Stimulated activated CD4-positive, alpha-beta T cell treated with anti-CD3 and anti-CD28 coated beads, Interleukin-4, amount 100 ng/mL, for 1 hour (primary cell): ENCODE measurements at places on chromosomes 11 and 22.
A peak's percentile ranks its signal among the peaks of the same experiment; 100 is the strongest.

- DNase-seq = no peak
Observed at GRCh38 chr22:37790234-37790633, 17.5 kb upstream of the GCAT start.

DNA sequence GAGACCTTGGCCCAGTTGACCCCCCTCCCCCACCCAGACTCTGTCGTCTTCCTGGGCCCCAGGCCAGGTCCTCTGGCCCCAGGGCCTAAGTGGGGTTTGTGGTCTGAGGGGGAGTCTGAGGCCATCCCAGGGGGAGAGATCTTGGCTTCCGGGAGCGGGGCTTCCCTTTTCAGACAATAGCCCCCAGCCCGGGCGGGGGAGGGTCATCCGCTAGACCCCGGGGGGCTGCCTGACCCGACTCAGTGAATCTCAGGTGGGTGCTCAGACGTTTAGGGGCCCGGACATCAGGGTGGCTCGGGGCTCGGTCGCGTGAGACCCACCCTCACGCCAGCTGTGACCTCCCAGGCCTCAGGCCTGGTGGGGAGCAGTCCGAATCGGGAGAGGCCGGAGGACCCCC is 609 bp downstream of the MAPK11 start:
- no peak for DNase-seq

DNA sequence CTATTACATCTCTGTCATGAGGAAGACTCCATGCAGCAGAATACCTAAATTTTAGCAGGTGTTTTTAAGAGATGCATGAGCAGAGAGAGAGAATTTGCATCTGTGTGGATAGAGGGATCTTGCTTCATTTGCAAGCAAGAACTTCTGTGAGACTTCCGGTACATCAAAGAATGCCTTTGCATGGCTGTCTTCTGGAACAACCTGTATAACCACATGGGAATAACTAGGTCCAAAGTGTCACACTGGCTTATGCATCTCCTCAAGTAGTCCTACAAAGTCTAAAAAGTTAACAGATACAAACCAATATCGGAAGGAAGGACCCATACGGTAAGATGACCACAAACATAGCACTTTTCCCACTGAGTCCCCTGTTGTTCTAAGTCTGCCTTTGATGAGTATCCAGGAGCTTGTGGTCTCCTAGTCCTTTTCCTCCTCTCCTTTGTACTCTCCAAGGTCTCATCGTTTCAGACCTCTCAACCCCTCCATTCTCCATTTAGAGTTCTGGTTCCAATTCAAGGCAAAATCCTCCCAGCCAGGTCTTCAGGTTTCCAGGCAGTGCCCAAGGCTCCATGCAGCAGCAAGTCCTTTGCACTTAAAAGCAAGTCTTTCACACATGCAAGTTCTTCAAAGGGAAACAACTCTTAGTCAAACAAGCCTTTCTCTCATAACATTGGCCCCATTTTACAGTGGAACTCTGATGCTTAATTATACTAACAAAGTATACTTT is 581.7 kb upstream of the ARHGAP42 start:
- no peak for DNase-seq

DNA sequence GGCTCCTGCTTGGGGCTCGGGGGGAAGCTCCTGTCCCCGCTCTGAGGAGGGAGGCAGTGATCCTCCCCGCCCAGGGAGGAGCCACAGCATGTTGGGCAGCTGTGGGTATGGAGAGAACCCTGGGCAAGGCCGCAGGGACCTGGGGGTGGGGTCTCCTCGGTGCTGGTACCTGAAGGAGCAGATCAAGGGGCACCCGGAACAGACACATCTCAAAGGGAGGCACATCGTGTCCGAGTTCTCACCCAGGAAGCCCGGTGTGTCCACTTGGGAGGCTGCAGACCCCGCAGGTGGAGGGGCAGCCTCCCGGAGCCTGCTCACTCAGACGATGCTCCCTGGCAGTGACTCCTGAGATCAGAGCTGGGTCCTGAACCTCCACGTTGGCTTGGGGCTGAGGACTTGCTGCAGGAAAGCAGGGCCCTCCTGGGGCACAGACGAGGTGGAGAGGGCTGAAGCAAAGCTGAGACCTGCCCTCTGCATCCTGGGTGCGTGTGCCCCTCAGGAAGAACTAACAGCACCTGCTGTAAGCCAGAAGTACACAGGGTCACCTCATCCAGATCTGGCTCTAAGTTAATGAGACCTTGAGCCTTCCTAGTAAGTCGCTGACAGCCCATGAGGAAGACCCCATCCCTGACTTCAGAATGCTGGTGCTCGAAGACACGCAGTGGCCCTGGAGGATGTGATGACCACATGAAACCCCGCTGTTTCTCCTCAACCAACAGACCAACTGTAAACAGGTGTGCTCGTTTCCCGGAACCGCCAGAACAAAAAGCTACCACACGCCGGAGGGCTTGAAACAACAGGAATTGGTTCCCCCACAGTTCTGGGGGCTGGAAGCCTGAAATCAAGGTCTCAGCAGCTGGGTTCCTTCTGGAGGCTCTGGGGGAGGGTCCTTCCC is 5.9 kb upstream of the OSBPL5 start:
- no peak for DNase-seq

GRCh38 chr11:3195251-3196160 is 23.1 kb downstream of the MRGPRG start:
- DNase-seq = no peak

DNA sequence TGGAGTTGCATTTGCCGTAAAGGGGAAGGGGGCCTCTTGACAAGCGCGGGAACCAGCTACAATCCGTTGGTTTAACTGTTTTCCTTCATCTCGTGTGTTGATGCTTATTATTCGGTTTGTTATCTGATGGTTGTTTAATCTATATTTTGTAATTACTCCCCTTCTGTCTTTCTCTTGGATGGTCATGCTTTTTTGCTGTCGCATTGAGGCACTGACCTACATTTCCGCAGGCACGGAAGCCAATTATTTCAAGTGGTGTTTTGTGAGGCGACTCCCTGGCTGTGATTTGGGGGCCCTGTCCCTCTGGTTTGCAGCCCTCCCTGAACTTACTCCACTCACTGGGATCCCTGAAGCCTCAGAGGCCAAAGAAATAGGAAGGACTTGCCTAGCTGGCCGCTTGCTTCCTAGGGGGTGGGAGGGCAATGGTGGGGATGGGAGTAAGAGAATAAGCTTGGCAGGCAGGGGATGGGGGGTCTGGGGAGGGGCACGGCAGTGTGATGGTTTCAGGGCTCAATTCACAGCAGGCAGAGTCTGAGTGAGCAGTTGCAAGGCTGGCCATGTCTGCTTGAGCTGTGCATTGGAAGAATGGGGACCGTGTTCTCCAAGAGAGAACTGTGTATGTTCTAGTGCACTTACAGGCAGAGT is 165.8 kb upstream of the B3GAT1 start:
- DNase-seq = no peak

- DNase-seq = peak; percentile 19
Observed at GRCh38 chr11:6655790-6656583, at the start of gene DCHS1. TSS of gene DCHS1 (minus strand) at chr11:6655809. CDS start at chr11:6641613, 14,196 bp downstream.

DNA sequence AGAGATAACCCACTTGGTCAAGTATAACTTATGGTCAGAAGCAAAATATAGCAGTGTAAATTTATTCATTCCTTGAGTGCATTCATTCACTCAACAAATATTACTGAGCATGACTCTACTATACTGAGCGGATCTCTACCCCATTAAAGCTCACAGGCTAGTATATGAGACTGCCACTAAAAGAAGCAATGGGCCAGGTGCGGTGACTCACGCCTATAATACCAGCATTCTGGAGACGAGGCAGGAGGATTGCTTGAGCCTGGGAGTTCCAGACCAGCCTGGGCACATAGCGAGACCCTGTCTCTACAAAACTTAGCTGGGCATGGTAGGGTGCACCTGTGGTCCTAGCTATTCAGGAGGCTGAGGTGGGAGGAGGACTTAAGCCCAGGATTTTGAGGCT is 197.6 kb upstream of the BLID start:
- no peak for DNase-seq

- no peak for DNase-seq
Observed at GRCh38 chr11:83611031-83611430, 324.9 kb upstream of the CCDC90B start.

- no peak for DNase-seq
Observed at GRCh38 chr11:114929351-114930000, 251.1 kb downstream of the NXPE2 start.

DNA sequence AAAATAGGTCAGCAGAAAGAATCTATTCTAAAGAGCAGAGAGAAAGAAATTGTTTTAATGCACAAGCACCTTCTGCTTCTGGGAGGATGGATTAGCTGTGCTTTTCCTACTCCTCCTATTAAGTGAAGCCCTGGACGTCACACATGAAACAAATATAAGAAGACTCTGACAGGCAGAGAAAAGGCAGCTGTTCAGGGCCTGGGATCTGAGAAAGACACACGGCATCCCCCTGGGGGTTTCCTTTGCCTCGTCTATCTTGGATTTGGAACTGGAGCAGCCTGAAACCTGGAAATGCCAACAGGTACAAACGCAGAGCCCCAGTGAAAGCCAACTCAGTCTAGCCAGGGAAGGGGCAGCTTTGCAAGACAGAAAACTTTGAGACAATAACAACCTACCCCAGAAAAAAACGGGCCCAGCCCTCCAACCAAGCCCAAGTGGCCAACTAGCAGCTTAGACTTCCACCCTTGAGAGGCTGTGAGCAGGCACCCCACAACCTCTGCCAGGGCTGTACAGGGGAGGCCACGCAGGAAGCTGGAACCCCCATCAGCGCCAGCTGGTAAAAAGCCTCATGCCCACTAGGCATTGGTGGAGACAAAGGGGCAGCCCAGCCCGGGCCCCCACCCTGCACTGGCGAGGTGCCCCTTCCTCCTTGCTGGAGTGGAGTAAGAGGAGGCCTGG is 7.3 kb downstream of the CERK start:
- DNase-seq = no peak

GRCh38 chr11:15688351-15688792 is 573.6 kb downstream of the INSC start:
- no peak for DNase-seq

DNA sequence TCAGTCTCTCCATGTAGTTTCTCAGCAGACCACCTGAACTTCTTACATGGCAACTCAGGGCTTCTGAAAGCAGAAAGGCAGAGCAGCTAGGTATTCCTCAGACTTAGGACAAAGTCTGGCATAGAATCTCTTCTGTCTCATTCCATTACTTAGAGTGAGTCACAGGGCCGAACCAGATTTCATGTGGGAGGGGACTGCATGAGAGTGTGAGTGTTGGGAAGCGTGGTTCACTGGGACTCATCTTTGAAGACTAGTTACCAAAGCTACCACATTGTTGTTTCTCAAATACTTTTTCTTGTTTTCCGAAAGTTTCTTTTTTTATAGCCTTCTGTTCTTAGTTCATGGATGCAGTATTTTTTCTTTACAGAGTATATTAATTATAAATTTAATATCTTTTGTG is 36.1 kb upstream of the SCN3B start:
- no peak for DNase-seq

DNA sequence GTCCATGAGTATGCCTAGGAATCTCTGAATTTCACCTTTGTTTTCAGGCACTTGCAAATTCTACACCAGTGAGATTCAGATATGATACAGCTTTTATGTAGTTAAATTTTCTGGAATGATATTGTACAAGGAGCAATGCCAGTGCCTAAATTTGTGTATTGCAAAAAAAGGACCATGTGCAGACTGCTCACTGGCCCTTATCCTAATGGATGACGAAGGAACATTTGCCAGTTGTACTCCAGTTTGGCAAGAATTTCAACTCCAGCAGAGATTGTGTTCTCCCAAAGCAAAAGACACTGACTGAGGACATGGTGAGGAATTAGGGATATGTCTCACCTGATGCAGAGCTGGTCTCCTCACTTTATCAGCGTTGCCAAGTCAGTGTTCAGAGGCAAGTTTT is 8.6 kb downstream of the NAT10 start:
- no peak for DNase-seq

- no peak for DNase-seq
Observed at GRCh38 chr11:13429836-13430235, 33.2 kb downstream of the BTBD10 start.

DNA sequence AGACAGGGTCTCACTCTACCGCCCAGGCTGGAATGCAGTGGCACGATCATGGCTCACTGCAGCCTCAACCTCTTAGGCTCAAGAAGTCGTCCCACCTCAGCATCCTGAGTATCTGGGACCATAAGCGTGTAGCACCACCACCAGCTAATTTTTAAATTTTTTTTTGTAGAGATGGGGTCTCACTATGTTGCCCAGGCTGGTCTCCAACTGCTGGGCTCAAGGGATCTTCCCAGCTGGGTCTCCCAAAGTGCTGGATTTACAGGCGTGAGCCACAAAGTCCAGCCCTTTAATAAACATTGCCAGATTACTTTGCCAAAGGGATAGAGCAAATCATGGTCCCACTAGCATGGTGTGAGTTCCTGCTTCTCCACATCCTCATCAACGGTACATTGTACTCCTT is 45.6 kb downstream of the KMT5B start:
- DNase-seq = no peak

DNA sequence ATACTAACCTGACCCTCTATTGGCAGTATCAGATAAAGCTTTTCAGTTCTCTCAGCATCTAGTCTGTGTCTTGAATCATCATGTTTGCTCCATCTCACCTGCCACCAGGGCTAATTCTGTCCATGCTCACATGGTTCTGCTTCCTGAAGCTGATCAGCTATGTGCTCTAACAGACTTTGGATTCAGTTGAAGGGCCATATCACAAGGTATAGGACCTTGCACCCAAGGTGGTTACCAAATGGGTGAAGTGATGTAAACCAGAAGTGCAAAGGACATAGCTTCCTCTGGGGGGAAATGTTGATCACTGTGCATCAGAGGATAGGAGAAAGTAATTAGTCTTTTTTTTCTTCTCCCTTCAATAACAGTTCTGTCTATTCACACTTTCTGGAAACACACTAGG is 417.0 kb upstream of the ANO5 start:
- DNase-seq = no peak

DNA sequence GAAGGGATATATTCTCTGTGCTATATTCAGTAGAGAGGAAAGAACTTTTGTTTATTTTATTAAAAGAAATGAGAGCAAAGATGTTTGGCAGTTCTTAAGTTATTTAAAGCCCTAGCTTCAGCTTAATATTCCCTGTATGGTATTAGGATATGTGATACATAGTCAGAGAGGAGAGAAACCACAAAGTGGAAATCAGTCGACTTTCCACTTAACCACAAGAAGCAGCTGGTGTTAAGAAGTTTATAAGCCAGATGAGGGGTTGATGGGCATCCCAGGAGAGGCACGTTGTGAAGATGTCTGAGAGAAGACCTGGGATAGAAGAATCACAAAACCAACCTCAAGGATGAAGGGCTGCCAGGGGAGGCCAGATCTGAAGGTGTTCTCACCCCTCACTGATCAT is 23.3 kb upstream of the PHF21B start:
- no peak for DNase-seq
